ENCODE measurements at places on chromosomes 2 and 18.
A peak's percentile ranks its signal among the peaks of the same experiment; 100 is the strongest.

- DNase-seq = no peak
These were observed 362.4 kb upstream of the SOX11 start for GRCh38 chr2:5329763-5330162.

GRCh38 chr2:145000376-145000775, 480.5 kb upstream of the ZEB2 start:
- DNase-seq = no peak

DNA sequence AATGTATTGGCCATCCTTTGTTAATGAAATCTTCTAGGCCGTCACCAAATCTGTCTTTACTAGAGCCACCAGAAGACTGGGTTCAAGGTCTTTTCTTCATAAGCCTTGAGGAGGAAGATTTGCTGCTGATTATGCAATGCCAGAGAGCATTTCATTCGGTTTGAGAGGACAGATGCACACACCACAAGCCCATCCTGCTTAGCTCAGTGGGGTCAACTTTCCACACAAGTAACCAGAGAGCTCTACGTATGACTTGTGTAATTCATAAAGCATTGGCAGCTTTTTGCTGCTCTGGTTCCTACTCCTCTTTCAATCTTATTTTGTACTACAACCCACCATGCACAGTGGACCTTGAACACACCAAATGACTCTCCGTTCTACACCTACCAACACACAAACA, 106.9 kb downstream of the OSR1 start:
- no peak for DNase-seq

GRCh38 chr2:236061497-236061896, 106.7 kb downstream of the GBX2 start:
- no peak for DNase-seq

- no peak for DNase-seq
These were observed 27.3 kb upstream of the INHBB start for GRCh38 chr2:120318626-120319025.

- peak; percentile 21 for DNase-seq
These were observed 164.6 kb downstream of the SEPTIN10 start for GRCh38 chr2:109448946-109449788.

DNA sequence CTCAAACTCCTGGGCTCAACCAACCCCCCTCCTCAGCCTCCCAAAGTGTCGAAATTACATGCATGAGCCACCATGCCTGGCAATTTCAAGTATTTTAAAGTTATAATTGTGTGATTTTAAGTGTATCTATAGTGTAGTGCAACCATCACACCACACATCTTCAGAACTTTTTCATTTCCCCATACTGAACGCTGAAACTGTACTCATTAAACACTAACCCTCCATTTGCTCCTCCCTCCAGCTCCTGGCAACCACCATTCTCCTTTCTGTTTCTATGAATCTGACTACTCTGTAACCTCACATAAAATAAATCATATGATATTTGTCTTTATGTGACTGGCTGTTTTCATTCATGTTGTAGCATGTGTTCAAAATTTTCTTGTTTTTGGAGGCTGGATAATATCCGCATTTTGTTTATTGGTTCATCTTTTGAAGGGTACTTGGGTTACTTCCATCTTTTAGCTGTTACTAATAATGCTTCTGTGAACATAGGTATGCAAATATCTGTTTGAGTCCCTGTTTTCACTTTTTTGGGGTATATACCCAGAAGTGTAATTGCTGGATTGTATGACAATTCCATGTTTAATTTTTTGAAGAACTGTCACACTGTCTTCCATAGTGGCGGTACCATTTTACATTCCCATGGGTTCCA, 188.2 kb downstream of the PLCL1 start:
- DNase-seq = no peak

All from EL (cell line).